ENCODE measurements at places on chromosomes 2 and 18. TPM values are rescaled to one million over a fixed set of nuclear protein-coding genes. Genes with fewer than 3 reads are reported as not detected.

SIX3 gene
- not detected for total RNA-seq

TBR1 gene
- not detected for total RNA-seq

GPR155 gene
- 17.6 TPM for total RNA-seq

DNA sequence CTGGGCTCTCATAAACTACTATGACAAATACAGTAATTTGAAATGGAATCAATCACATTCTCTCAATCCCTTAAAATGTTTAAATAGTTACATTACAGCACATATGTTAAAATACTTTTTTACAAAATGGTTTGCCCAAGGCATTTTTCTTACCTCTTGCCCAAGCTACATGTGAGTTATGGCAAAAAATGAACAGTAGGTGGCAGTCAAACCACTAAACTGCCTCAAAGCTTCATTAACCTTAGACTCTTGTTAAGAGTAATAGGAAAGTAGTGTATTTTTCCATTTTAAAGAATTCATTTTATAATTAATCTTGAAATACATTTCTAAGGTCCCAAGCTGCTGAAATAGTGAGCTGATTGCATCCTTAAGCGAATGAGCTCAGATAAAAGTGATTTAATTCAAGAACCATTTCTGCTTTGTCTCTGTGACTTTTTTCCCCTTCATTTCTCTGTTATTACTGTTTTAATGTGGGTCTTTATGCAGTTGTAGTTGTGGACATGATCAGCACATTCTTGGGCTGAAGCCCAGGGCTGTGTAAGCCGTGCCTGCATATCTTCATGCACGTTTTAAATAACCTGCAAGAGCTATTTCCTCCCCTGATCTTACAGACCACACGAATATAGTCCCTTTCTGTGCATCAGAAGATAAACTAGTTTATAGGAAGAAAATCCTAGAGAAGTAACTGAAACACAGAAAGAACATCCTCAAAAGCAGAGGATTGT lies 311.8 kb downstream of the LNPK start:
- peak; percentile 48 for DNase-seq

DNA sequence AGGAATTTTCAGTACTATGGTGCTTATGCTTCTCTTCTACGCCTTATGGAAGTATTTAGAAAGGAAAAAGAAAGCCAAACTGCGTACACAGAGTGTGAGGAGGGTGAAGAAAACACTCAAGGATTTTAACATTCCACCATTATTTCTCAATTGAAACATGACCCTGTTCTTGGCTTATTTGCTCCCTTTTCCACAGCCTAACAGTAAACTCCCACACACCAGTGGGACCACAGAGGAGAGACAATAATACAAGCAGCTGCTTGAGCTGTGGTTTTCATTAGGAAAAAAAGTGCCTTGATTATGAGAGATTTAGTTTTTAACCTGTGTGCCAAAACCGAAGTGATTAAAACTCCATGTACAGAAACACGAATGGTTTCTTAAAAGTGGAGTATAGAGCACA lies 134.3 kb downstream of the MEP1B start:
- no peak for DNase-seq

AGPS gene
- total RNA-seq: 23.2 TPM

GRCh38 chr2:74497777-74498499 lies 1.5 kb downstream of the LBX2 start:
- peak; percentile 57 for DNase-seq

DNA sequence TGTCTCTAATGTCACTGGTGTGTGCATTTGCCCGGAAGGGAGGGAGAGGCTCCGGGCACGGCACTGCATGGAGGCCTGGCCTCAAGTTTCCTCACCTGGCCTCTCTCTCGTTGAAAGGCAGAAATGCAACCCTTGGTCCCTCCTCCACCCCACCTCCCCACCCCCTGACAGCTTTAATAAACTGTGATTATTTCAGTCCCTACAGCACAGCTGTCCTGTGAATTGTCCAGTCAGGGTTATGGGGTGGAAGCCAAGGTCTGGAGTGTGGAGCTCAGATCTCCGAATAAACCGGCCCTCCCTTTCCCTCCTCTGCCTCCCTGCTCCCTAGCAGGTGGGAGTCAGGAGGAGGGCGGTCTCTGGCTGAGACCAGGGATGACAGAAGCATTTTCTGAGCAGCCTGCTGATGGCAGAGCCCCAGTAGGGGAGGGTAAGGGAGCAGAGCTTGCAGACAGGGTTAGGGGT lies 199.2 kb upstream of the SMAD2 start:
- DNase-seq: no peak

GRCh38 chr2:241851325-241852115 lies 7.2 kb downstream of the PDCD1 start:
- DNase-seq: no peak

DNA sequence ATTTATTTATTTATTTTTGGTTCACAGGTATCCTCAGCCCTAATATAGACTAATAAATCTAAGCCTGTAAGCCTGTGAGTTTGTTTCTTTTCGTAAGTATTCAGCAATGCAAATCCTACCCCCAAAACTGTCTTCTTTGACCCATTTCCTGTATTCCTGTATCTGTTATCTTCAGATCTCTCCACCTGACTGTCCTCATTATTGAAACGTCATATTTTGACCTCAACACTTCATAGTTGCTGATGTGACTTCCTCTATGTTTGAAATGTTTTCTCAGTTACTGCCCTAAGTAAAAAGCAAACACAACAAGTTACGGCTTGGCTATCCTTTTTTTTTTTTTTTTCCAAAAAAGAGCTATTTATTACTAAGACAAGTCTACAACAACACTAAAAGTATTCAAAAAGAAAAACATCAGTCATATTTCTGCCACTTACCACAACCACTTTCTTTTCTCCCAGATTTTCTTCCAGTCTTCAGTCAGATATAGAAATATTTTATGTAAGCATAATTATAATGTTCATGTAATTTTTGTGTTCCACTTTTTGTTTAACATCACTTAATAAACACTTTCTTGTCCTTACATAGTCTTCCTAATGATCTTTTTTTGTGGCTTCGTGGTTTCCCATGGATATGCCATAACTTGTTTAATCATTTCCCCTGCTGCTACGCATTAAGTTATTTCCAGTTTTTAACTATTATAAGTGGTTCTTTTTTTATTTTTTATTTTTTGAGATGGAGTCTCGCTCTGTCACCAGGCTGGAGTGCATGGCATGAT lies 45.0 kb upstream of the EML4 start:
- peak; percentile 84 for DNase-seq

DNA sequence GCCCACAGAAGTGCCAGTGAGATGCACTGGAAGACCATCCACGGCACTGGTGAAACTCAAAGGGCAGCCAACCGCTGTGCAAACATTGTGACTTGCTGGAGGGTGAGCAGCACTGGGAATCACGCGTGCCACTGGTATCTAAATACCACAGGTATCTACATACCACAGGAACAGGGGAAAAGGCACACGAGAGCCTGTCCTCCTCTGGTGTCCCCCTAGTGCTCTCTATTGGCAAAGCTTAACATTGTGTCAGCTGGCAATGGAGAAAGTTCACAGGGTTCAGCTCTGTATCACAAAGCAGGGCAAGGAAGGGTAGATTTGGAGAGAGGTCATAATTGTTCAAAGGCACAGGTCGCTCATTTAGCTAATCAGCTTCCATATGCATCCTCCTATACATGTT lies 12.6 kb upstream of the SEC11C start:
- no peak for DNase-seq

- DNase-seq: no peak
Measured at GRCh38 chr2:128520791-128521190, 202.1 kb upstream of the HS6ST1 start.

DNA sequence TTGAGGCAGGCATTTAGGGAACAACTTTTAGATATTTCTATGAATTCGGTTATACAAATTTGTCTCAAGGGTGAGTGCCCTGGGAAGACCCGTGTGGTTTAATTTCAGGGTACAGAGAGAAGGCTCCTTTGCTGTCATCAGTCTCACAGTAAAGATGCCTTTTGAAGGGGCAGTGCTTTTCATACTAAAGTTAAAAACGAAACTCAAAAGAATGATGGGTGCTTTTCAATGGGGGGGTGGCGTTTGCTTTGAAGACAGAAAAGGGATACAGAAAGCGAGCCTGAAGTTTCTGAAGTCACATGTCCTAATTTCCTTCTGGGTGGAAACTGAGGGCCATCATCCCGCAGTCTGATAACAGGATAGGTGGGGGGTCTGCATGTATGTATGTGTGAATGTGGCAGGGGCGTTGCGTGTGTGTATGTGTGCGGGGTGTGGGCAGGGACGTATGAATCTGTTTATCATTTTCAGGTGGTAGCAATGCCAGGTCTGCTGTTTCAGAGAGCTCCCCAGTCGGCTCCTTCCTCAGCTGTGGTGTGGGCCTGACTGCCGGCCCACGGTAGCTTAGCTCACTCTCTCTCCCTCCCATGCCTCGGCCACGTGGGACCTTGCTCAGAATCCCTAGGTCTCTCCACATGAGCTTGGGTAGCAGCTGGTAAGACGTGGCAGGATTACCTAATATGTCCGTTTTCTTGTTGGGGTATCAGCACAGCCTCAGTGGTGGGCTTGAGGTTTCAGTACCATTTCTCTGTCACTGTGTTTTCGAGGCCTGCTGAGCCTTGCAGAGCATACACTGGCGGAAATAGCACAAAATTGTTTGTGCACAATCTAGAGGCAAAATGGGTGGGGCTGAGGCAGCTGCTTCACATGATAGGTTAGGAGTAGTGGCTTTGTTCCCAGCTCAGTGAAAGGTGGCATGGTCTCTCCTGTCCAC lies 32.7 kb downstream of the ARHGAP25 start:
- peak; percentile 79 for DNase-seq

DNA sequence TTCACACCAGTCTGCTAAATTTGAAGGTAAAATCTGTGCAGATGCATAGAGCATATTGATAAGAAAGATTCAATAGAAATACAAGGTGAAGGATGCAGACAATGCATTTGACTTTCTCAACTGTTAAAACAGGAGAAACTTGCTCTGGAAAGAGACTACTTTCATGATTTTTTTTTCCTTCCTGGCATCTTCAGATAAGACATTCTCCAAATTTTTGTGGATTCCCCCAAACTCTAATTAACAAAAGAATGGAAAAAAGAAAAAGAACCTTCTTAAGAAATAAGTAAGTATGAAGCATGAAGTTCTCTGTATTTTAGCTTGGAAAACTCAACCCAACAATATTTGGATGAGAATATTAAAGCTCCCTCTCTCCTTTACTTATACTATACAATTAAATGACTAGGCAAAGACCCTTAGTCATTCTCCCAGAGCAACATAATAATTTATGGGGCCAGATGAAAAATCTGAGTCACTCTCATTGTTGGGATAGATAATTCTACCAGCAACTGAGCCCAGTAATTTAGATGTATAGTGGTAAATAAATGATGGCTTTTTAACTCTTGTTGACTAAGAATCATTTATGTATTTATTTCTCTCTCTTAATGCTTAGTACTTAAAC lies 298.7 kb upstream of the COL3A1 start:
- DNase-seq: no peak

NMUR1 gene
- total RNA-seq: not detected

Measured in B cell (primary cell).